ENCODE measurements at places on chromosomes 11 and 22. TPM values are rescaled to one million over a fixed set of nuclear protein-coding genes. Genes with fewer than 3 reads are reported as not detected.
A peak's percentile ranks its signal among the peaks of the same experiment; 100 is the strongest.

GRCh38 chr22:21943571-21944448, 8.8 kb downstream of the PPM1F start:
- peaks cover 2% of the 10 kb centered on the region for H3K36me3 ChIP-seq
- peaks cover 38% of the 10 kb centered on the region for H3K4me1 ChIP-seq
- no peak for DNase-seq
- no peak overlapping the region for H3K4me3 ChIP-seq

DNA sequence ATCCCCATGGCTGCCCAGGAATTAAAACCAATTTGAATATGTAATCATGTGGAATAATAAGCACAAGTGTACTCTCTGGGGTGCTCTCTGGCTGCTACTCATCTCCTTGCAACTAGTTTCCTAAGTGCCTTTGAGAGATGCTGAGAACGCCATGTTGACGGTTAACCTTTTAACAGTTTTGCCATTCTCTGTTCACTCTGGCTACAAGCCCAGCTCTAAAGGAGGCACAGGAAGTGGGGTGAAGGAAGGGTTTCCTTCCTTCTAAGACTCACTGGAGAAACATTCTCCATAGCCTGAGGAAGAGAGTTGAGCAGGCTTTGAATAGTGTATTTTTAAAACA, 122.0 kb upstream of the ZC3H12C start:
- peaks cover 1% of the 10 kb centered on the region for H3K36me3 ChIP-seq
- H3K4me1 ChIP-seq: peaks cover 21% of the 10 kb centered on the region
- H3K27ac ChIP-seq: peak overlapping the region; percentile 55
- peak overlapping the region; percentile 33 for H3K4me3 ChIP-seq

- peaks cover under 1% of the 10 kb centered on the region for H3K27me3 ChIP-seq
- H3K4me1 ChIP-seq: peaks cover 7% of the 10 kb centered on the region
- H3K4me3 ChIP-seq: no peak within 1 kb of the TSS
- H3K27ac ChIP-seq: no peak within 1 kb of the TSS
Observed at GRCh38 chr11:18455686-18456372, at the start of gene LDHAL6A. Gene LDHAL6A, plus strand, starts transcription at chr11:18455856. Its CDS starts 825 bp downstream, at chr11:18456681.

GRCh38 chr11:1221848-1222311, 986 bp upstream of the MUC5B start:
- H3K4me3 ChIP-seq: no peak overlapping the region
- H3K27me3 ChIP-seq: no peaks in the 10 kb centered on the region
- no peak for DNase-seq

- no peaks in the 10 kb centered on the region for H3K27me3 ChIP-seq
- peak overlapping the region; percentile 92 for H3K27ac ChIP-seq
- H3K4me1 ChIP-seq: peaks cover 28% of the 10 kb centered on the region
- H3K36me3 ChIP-seq: no peaks in the 10 kb centered on the region
- DNase-seq: no peak
- H3K4me3 ChIP-seq: peak overlapping the region; percentile 94
Observed at GRCh38 chr11:36288442-36289225, 590 bp downstream of the COMMD9 start.

Gene PLA2G6
- total RNA-seq: 72.0 TPM

Gene MS4A12
- total RNA-seq: not detected

Gene CDC45
- total RNA-seq: 59.5 TPM

Gene USP2
- total RNA-seq: 0.17 TPM
